Spinal cord (tissue), 10 donors: ENCODE measurements at places on chromosomes 6 and 20. TPM values are rescaled to one million over a fixed set of nuclear protein-coding genes. Genes with fewer than 3 reads are reported as not detected.

DNA sequence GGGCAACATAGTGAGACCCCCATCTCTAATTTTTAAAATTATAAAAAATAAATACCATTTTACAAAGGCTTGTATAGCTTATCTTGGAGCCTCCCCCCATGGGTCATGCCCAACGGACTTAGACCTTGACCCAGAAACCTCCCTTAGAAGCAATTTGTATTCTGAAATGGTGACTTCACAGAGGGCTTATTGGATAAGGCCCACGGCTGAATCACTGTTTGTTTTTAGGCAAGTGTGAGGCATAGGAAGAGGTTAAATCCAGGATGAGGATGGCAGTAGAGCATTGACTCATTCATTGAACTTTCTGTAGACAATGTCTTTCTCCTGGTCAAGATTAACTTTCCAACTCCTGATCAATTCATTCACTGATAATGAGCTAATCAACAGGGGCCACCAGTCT is 6.2 kb upstream of the SNAI1 start:
- no peaks in the 10 kb centered on the region for H3K36me3 ChIP-seq
- no peak overlapping the region for H3K4me3 ChIP-seq
- H3K27me3 ChIP-seq, result peaks cover 6% of the 10 kb centered on the region

GRCh38 chr6:169653691-169654090 is 48.1 kb downstream of the WDR27 start:
- peak overlapping the region; percentile 61 for H3K27ac ChIP-seq
- peaks cover 27% of the 10 kb centered on the region for H3K36me3 ChIP-seq
- no peaks in the 10 kb centered on the region for H3K27me3 ChIP-seq
- no peak overlapping the region for H3K4me3 ChIP-seq

GRCh38 chr6:92024881-92025280 is 1394.5 kb downstream of the EPHA7 start:
- no peaks in the 10 kb centered on the region for H3K36me3 ChIP-seq
- H3K27ac ChIP-seq, result no peak overlapping the region
- no peak overlapping the region for H3K4me3 ChIP-seq
- no peak for DNase-seq
- H3K4me1 ChIP-seq, result no peaks in the 10 kb centered on the region

- H3K27ac ChIP-seq, result no peak overlapping the region
- H3K4me3 ChIP-seq, result no peak overlapping the region
- peaks cover 11% of the 10 kb centered on the region for H3K4me1 ChIP-seq
- H3K27me3 ChIP-seq, result no peaks in the 10 kb centered on the region
- H3K36me3 ChIP-seq, result peaks cover 53% of the 10 kb centered on the region
- no peak for DNase-seq
These were observed 24.8 kb upstream of the SRF start for GRCh38 chr6:43146261-43146660.

DNA sequence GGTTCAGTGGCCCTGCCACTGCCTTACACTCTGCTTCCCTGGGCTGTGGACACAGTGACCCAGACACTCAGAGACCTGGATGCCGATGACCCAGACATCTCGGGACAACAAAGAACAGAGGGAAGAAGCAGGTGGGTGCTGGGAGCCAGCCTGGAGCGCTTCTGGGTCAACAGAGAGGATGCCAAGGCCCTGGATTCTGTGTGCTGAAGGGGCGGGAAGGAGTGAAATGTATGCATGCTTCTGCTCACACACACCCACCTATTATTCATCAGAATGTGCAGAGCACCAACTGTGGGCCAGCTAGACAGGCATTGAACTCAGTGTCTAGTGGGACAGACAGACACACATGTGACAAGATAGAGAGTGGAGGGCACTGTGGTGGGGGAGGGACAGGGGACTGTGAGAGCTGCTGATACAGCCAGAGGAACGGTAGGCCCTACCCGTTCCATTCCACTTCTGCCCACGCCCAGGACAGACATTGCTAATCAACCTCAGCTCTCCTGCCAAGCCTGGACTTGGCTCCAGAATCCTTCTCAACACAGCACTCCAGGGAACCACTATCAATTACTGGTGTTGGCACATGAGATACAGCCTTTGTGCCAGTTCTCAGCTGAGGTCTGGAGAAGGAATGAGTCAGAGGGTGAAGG is 20.2 kb downstream of the KCNK15 start:
- no peaks in the 10 kb centered on the region for H3K27me3 ChIP-seq
- H3K27ac ChIP-seq, result no peak overlapping the region
- peak; percentile 30 for DNase-seq
- H3K4me1 ChIP-seq, result peaks cover 28% of the 10 kb centered on the region
- H3K36me3 ChIP-seq, result peaks cover 11% of the 10 kb centered on the region

DNA sequence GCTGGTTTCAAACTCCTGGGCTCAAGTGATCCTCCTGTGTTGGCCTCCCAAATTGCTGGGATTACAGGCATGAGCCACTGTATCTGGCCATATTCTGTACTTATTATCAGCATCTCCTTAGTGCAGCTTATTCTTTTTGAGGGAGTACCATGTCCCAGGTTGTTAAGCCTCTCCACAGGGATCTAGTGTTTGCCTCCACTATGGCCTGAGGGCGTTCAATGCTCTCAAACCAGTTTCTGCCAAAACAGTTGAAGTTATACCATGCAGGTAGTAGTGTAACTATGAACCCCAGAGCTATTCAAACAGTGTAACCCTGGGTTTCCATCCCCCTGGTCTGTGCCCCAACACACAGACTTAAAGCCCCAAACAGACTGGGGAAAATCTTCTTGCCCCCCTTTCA is 81.7 kb downstream of the BACH2 start:
- no peaks in the 10 kb centered on the region for H3K36me3 ChIP-seq
- H3K27ac ChIP-seq, result no peak overlapping the region
- no peak overlapping the region for H3K4me3 ChIP-seq
- no peak for DNase-seq
- peaks cover 32% of the 10 kb centered on the region for H3K4me1 ChIP-seq

DNA sequence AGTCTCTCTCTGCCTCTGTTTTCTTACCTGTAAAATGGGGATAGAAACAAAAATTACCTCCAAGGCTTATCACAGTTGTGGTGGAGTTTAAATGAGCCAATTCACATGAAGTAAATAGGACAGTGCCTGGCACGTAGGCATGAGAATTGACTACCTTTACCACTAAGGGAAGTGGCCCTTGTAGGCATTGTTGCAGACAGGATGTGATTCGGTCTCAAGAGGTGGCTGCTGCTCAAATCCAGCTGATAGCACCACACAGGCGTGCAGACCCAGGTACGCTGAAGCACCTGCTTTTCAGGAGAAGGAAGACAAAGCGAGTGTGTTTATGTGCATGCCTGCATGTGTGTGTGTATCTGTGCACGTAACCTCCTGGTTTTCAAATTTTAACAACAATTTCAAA is 108.6 kb downstream of the EYA2 start:
- no peaks in the 10 kb centered on the region for H3K4me1 ChIP-seq
- no peak overlapping the region for H3K4me3 ChIP-seq
- peaks cover 19% of the 10 kb centered on the region for H3K36me3 ChIP-seq
- no peak for DNase-seq
- H3K27me3 ChIP-seq, result no peaks in the 10 kb centered on the region

DNA sequence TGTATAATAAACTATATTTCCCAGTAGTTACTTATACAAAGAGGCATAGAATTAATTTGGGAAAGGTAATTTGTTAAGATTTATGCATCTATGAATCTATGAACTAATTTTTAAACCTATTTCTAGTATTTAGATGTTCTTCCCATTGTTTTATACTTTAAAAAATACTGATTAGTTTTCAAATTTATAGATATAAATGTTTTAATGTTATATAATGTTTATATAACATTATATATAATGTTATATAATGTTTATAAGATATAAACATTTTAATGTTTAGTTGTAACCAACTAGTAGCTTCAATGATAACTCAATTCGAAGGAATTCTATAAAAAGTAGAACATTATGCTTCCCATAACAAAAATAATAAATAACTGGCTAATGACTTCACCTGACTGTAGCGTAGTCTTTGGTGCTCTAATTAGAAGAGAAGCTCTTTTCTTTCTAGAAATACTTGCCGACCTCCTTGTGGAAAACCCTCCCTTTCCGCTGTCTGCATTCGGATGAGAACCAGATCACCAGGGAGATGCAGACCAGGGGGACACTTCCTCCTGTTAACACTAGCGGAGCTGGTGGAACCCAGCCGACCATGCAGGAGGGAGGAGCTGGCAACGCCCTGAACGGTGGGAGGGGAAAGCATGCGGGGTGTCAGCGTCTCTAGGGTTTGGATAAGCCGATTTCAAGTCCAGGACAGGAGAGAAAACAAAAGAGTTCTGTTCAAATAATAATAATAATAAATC is 158.4 kb downstream of the OR2B2 start:
- H3K4me3 ChIP-seq, result peak overlapping the region; percentile 95
- no peak for DNase-seq
- no peaks in the 10 kb centered on the region for H3K36me3 ChIP-seq
- peaks cover 11% of the 10 kb centered on the region for H3K4me1 ChIP-seq
- no peak overlapping the region for H3K27ac ChIP-seq
- H3K27me3 ChIP-seq, result peaks cover 16% of the 10 kb centered on the region

DNA sequence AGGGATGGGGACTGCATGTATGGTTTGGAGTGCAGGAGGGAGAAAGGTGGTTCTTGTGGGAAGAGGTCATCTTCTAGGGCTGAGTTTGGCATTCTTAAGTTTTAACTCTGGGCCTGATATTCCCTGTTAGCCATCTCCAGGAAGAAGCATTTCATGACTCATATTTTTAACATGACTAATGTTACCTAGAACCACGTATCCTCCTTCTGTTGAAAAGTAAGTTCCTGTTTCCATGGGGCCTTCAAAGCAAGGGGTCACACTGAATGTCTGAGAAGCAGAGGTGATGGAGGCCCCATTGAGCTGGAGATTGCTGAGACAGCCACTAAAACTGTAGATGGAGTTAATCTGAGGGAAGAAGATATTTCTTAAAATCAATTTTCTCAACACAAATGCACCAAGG is 30.2 kb downstream of the FAM229B start:
- no peak overlapping the region for H3K4me3 ChIP-seq
- DNase-seq, result no peak
- H3K36me3 ChIP-seq, result no peaks in the 10 kb centered on the region
- no peaks in the 10 kb centered on the region for H3K27me3 ChIP-seq
- H3K27ac ChIP-seq, result no peak overlapping the region

DNA sequence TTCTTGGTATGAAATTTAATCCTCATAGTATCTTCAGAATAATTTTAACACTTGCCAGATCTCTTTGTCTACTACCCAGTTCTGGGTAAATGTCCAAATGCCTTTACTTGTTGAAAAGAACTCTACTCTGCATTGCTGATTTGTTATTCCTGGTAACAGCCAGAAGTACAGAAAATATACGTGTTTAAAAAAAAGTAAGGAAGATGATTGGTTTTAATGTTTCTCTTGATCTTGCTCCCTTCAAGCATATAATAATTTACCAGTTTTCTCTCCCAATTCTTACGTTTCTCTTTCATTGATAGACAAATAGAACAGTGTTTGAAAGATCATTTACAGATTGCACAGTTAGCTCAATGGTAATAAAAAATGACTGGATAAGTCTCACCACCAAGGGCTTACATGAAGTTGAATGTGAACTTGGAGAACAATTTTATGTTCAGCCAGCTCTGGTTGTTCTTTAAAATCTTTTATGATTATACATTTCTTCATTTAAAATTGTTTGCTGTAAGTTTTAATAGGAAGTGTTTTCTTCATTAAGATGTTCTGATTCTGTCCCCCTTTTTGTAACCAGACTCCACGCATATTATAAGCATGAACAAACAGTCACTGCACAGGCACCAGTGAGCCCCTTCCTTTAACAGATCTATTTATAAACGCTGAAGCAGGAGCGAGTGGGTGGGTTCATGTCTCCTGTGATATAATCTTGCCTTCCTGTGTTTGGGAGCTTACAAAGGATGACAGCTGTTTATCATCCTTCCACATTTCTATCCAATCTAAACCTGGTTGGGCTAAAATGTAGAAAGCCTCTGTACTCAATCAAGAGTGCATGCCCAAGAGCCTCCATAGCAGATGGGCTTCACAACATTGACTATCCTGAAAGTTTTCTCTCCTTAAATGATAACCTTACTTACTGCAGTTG is 299.5 kb downstream of the PRL start:
- H3K36me3 ChIP-seq, result no peaks in the 10 kb centered on the region
- H3K27ac ChIP-seq, result peak overlapping the region; percentile 52
- H3K4me3 ChIP-seq, result no peak overlapping the region
- H3K27me3 ChIP-seq, result no peaks in the 10 kb centered on the region
- H3K4me1 ChIP-seq, result no peaks in the 10 kb centered on the region
- DNase-seq, result peak; percentile 55

GRCh38 chr6:21984135-21984534 is 312.7 kb downstream of the PRL start:
- no peak for DNase-seq
- H3K4me3 ChIP-seq, result no peak overlapping the region
- peaks cover 3% of the 10 kb centered on the region for H3K4me1 ChIP-seq
- H3K36me3 ChIP-seq, result no peaks in the 10 kb centered on the region
- no peak overlapping the region for H3K27ac ChIP-seq

DNA sequence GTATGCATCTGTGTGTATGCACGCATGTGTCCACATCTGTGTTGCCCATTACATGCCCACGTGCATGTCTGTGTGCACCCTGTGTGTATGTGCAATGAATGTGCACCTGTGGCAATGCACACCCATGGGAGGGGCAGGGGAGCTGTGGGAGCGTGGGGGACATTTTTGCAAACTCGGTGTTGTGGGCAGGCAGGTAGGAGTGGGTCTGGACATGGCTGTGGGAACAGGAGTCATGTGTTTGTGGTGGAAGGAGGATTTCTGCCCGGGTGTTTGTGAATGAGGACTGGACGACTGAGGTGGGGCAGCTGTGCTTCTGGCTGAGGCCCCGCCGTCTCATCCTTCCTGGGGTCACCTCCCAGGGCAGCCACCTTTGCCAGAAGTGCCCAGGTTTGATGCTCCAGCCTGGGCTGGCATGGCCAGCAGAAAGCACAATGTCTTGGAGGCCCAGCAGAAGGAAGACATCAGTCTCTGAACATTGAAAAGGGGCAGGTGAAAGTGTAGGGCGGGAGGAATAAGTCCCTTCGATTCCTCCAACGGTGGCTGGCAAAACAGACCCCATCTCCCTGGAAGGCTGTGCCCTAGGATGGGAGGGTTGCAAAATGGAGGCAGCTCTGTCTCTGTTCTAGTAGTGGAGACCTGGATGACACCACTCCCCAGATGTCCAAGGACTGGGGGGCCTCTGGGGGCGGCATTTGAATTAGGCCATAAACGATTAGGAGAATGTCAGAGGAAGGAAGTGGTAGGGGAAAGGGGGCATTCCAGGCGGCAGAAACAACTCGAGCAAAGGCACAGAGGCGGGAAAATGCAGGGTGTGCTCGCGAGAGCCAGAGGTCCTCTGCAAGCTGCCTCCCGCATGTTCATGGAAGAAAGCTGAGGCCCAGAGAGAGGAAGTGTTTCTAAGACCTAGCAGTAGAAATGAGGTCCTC is 19.1 kb upstream of the ARMC12 start:
- DNase-seq, result no peak
- no peaks in the 10 kb centered on the region for H3K27me3 ChIP-seq
- no peaks in the 10 kb centered on the region for H3K36me3 ChIP-seq
- peaks cover 23% of the 10 kb centered on the region for H3K4me1 ChIP-seq
- peak overlapping the region; percentile 78 for H3K27ac ChIP-seq

Gene LINC00237
- total RNA-seq, result 6.5 TPM

Gene BNIP5
- 0.06 TPM for total RNA-seq

Gene WFDC5
- not detected for total RNA-seq

Gene PHACTR1
- total RNA-seq, result 30.7 TPM

Gene XRN2
- total RNA-seq, result 58.0 TPM
